Naive thymus-derived CD8-positive, alpha-beta T cell (primary cell): ENCODE measurements at places on chromosomes 13 and 19. TPM values are rescaled to one million over a fixed set of nuclear protein-coding genes. Genes with fewer than 3 reads are reported as not detected.

The ELSPBP1 gene
- not detected for total RNA-seq

DNA sequence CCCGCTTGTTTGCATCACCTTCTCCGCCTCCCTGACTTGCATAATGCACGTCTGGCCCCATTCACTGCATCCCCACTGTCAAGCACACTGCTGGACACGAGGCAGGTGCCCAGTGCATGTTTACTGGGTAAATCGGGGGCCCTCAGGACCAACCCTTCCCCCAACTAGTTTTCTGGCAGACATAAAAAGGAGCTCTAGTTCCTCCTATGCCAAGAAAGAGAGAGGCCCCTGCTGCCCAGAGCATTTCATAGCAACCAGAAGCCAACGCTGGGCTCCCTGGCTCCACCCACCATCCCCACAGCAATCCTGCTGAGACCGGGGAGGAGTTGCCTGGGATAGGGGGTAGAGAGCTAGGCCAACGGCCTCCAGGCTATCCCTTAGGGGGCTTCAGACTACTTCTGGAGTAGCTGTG lies 23.2 kb downstream of the ANKRD27 start:
- no peak for DNase-seq

DNA sequence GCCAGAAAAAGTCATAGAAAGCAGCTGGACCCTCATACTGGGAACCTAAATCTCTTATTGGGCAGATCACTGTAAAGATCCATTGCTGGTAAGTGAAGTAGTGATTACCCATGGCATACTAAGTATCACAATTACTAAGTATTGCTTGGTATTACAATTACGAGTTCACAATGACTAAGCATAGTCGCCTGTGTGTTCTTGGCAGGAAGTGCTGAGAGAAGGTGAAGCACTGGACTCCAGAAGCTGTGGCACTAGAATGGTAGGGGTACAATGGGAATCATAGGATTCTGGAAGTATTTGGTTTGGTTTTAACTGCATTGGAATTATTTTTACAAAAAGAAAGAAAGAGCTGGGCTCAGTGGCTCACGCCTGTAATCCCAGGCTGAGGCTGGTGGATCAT lies 20.3 kb downstream of the LGALS16 start:
- DNase-seq: no peak

DNA sequence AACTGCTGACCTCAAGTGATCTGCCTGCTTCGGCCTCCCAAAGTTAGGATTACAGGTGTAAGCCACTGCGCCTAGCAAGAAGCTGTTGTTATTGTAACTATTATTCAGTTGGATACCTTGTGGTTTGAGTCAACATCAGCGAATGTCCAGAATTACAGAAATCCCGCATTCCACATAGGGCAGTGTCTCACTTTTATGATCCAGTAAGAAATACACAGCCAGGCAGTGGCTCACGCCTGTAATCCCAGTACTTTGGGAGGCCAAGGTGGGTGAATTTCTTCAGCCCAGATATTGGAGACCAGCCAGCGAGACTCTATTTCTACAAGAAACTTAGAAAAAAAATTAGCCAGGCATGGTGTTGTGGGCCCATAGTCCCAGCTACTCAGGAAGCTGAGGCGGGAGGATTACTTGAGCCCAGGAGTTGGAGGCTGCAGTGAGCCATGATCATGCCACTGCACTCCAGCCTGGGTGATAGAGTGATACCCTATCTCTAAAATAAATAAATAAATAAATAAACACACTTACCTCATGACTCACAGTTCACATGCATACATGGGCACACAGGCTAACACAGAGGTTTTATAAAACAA lies 43.8 kb downstream of the SPTBN4 start:
- DNase-seq: no peak

GRCh38 chr13:110726726-110727125 lies 13.2 kb downstream of the ING1 start:
- DNase-seq: peak; percentile 12
